ENCODE measurements at places on chromosomes 1 and 21.

DNA sequence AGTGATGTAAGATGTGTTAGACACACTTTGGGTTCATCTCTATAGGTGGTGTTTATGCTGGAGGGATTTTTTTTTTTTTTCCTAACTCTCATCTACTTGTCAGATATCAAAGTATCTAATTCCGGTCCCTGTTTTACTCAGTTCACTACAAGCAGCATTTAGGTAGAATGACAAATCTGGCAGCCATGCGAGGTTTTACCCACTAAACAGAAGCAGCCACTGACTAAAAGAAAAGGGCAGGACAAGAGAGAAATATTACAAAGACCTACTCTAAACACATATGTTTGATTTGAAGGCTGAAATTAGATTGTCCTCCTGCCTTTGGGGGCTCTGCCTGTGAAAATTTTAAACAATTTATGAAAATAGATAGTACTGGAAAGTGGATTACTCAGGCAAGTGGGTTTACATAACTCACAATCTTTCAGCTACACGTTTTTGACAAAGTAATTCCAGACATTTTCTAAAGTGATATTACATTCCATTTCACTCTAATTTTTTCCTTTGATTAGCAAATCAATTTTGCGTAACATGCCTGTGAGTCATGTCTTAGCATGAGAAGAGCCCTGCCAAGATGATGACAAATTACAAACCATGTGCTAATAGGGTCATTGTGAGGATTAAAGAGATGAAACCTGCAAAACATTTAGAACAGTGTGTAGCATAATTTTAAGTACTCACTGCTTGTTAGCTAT lies 172.6 kb downstream of the PLA2G4A start:
- no peak for DNase-seq

- no peak for DNase-seq
These were observed 58.7 kb upstream of the ACTRT2 start for GRCh38 chr1:2962541-2962940.

- DNase-seq: no peak
These were observed 48.9 kb upstream of the GCLM start for GRCh38 chr1:93958032-93958725.

GRCh38 chr1:177927021-177927596 lies 42.7 kb downstream of the SEC16B start:
- no peak for DNase-seq

GRCh38 chr1:169360415-169360814 lies 7.2 kb downstream of the NME7 start:
- no peak for DNase-seq

GRCh38 chr1:47534436-47534835 lies 96.6 kb downstream of the FOXD2 start:
- DNase-seq: no peak

DNA sequence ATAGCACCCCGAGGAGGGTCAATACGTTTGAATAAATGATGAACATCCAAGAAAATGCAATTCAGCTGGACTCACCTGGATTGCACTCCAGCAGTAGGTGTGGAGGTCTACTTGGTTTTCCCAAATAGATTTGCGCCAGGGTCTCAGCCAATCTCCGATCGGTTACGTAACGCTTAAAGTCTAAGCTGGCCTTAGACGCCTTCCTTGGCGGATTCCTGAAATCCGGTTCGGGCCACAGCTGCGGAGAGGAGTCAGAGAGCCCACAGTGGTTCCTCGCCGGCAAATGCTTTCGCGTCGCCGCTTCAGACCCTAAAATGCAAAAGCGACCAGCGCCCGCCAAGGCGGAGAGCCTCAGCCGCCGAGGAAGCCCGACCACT lies 322 bp downstream of the TFB2M start:
- no peak for DNase-seq

DNA sequence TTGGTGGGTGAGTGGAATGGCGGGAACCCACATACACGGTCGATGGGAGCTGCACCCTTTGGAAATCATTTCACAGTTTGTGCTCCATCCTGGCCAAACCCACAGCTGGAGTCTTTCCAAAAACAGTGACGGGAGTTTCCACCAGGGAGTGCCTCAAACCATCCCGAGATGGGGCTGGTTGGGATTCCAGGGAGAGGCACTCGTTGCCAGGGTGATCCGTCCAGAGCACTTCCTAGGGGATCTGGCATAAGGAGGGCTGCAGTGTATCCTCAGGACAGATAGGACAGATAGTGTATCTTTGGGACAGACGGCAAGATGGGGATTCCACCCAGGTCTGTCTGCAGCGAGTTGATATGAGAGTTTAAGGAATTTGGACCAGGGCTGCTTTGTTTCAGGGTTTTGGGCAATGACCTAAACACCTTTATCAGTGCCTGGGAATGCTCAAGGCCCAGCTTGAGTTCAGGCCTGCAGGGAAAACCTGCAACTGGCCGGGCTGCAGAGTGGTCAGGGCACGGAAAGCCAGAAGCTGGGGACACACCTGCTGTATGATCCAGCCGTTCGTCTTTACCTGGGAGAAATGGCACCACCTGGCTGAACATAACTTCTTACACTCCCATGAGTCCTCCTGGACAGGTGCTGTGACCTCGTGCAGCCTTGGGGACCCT lies 3.4 kb upstream of the POFUT2 start:
- DNase-seq: no peak

Measured in GM18507 (cell line).